ENCODE measurements at places on chromosomes 16 and 17. TPM values are rescaled to one million over a fixed set of nuclear protein-coding genes. Genes with fewer than 3 reads are reported as not detected.
A peak's percentile ranks its signal among the peaks of the same experiment; 100 is the strongest.

The SYNGR3 gene
- total RNA-seq, result 4.8 TPM

The OR3A3 gene
- not detected for total RNA-seq

GRCh38 chr16:74726716-74727115 is 26.1 kb upstream of the MLKL start:
- peaks cover 12% of the 10 kb centered on the region for H3K4me1 ChIP-seq
- no peak overlapping the region for H3K27ac ChIP-seq
- H3K4me3 ChIP-seq, result no peak overlapping the region
- DNase-seq, result peak; percentile 70
- no peaks in the 10 kb centered on the region for H3K36me3 ChIP-seq
- H3K27me3 ChIP-seq, result no peaks in the 10 kb centered on the region

DNA sequence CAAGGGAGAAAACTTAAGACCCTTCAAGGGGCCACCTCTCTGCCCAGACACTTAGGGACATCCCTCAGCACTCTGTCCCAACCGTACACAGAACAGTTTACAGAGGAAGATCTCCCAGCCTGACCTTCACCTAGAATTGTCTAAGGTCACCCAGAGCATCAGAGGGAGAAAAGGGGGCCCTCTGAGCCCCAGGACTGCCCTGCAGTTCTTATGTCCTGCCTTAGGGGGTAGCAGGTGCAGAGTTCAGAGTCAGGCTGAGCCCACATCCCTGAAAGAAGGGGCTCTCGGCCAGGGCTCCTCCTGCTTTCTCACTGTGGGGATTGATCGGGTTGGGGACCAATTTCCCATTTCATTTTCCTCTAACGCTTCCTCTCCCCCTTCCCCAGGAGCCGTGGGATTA is 15.4 kb downstream of the CA4 start:
- H3K4me3 ChIP-seq, result no peak overlapping the region
- DNase-seq, result no peak
- H3K27me3 ChIP-seq, result peaks cover 7% of the 10 kb centered on the region
- no peak overlapping the region for H3K27ac ChIP-seq

- H3K4me1 ChIP-seq, result peaks cover 79% of the 10 kb centered on the region
- peak overlapping the region; percentile 99 for H3K27ac ChIP-seq
- no peak for DNase-seq
- H3K27me3 ChIP-seq, result peaks cover 2% of the 10 kb centered on the region
- no peaks in the 10 kb centered on the region for H3K36me3 ChIP-seq
Observed at GRCh38 chr16:85990861-85991301, 91.9 kb downstream of the IRF8 start.

DNA sequence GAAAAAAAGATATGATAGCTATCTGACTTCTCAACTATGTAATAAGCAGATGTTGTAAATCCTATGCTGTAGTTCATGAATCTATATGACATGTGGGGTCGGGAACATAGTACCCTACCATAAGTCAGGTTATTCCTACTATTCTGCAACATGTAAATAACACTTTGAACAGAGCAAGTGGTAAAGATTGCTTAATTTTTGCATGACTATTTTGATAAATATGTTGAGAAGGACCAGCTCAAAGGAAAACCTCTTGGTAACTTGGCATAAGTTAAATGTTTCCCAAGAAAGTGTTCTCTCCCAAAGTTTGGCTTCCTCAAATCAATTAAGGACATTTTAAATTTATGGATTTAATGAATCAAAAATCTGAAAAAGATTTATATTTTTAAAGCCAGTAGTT is 62.1 kb downstream of the ABHD15 start:
- H3K27ac ChIP-seq, result no peak overlapping the region
- H3K27me3 ChIP-seq, result no peaks in the 10 kb centered on the region
- DNase-seq, result no peak
- no peaks in the 10 kb centered on the region for H3K4me1 ChIP-seq
- no peak overlapping the region for H3K4me3 ChIP-seq
